Tibial nerve (tissue), 4 donors: ENCODE measurements at places on chromosomes 4 and X. TPM values are rescaled to one million over a fixed set of nuclear protein-coding genes. Genes with fewer than 3 reads are reported as not detected.

The SUPT20HL2 gene
- total RNA-seq: not detected

The GPRASP3 gene
- total RNA-seq: 2.5 TPM

The PF4V1 gene
- not detected for total RNA-seq

The BEX3 gene
- 201 TPM for total RNA-seq

The FDCSP gene
- total RNA-seq: not detected

The ALAS2 gene
- total RNA-seq: not detected

The PRR27 gene
- not detected for total RNA-seq
